ENCODE measurements at places on chromosomes 4 and X.

DNA sequence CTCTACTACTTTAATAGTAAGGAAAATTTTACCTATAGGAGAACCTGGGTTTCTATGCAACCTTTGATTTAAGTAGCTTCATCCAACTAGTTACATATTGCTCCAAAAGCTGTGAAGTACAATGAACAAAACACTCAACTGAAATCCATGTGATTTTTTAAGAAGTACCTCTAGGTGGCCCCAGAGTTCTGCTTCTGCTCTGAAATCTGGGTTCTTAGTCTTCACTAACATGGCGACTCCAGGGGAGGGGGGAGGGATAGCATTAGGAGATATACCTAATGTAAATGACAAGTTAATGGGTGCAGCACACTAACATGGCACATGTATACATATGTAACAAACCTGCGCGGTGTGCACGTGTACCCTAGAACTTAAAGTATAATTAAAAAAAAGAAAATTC is 73.4 kb upstream of the MAGEB2 start:
- no peak for DNase-seq

- DNase-seq = no peak
Observed at GRCh38 chr4:78707268-78707667, 68.9 kb upstream of the BMP2K start.

DNA sequence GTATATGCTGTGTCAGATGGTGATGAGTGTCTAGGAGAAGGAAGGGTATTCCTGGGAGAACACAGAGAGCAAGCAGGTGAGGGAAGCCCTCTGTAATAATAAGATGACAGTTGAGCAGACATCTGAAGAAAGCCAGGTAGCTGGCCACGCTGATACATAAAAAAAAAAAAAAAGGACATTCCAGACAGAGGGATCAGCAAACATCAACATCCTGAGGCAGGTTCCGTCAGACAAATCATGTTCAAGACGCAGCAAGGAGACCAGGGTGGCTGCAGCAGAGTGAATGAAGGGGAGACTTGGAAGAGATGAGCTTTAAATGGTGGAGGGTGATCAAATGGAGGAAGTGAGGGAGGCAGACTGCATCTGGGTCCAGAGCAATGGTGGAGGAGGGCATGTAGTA is 97.6 kb upstream of the ANXA3 start:
- DNase-seq = no peak

- DNase-seq = no peak
Observed at GRCh38 chrX:7446815-7447214, 298.9 kb upstream of the PUDP start.

GRCh38 chrX:122422547-122422946 is 761.5 kb upstream of the GRIA3 start:
- DNase-seq = no peak
